ENCODE measurements at places on chromosomes 1 and 21. TPM values are rescaled to one million over a fixed set of nuclear protein-coding genes. Genes with fewer than 3 reads are reported as not detected.

SPATA17 gene
- 0.45 TPM for total RNA-seq

PKLR gene
- 1.6 TPM for total RNA-seq

CYP4A22 gene
- total RNA-seq: not detected

CSMD2 gene
- total RNA-seq: 0.10 TPM

NBPF12 gene
- total RNA-seq: 6.6 TPM

WDR64 gene
- not detected for total RNA-seq

CFHR4 gene
- total RNA-seq: not detected

C1orf115 gene
- total RNA-seq: 80.6 TPM

CFAP45 gene
- 0.30 TPM for total RNA-seq

KIF26B gene
- total RNA-seq: 0.30 TPM

APCS gene
- total RNA-seq: 0.84 TPM

LRRC53 gene
- total RNA-seq: 0.07 TPM

IRF6 gene
- total RNA-seq: 87.5 TPM

DDR2 gene
- total RNA-seq: 7.6 TPM

COL24A1 gene
- total RNA-seq: 0.40 TPM

OR2M2 gene
- not detected for total RNA-seq

Data from colonic mucosa (tissue), 4 donors.